Aorta (tissue), 5 donors: ENCODE measurements at places on chromosomes 1 and 21. TPM values are rescaled to one million over a fixed set of nuclear protein-coding genes. Genes with fewer than 3 reads are reported as not detected.

The ZBTB21 gene
- 21.8 TPM for total RNA-seq

The ST6GALNAC5 gene
- 11.7 TPM for total RNA-seq

The CAPN8 gene
- not detected for total RNA-seq

DNA sequence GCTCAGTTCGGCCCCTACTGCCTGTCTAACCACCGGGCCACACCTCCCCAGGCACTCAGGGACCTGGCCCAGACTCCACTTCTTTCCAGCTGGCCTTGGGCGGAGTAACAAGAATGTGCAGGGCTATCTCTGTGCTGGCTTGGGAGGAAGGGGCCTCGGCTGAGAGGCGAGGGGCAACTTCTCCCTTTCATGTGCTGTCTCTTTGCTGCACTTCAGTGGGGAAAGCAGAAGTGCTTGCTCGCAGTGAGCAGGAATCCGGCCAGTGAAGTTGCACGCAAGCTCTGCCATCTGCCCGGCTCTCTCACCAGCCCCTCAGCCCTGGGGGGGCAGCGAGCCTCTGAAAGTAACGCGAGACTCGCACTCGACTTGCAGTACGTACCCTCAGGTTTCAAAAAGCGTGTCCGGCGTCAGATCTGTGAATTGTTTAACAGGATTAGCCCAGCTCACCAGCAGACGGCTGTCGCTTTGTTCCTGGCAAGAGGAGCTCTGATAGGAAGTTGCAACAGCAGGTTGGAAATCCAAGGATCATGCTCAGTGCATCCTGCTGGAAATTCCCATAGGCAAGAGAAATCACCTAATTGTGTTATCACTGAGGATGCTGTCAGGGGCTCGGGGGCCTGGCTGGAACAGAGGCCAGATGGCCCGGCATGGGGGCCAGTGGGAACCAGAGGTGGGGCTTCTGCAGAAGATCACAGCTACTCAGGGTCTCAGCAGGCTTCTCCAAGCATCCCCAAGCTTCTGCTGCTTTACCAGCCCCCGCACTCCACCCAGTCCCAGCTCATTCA lies 221.1 kb downstream of the NPHP4 start:
- H3K4me3 ChIP-seq, result no peak overlapping the region
- H3K4me1 ChIP-seq, result no peaks in the 10 kb centered on the region
- DNase-seq, result no peak
- H3K36me3 ChIP-seq, result no peaks in the 10 kb centered on the region
- H3K27ac ChIP-seq, result no peak overlapping the region
- H3K27me3 ChIP-seq, result no peaks in the 10 kb centered on the region

DNA sequence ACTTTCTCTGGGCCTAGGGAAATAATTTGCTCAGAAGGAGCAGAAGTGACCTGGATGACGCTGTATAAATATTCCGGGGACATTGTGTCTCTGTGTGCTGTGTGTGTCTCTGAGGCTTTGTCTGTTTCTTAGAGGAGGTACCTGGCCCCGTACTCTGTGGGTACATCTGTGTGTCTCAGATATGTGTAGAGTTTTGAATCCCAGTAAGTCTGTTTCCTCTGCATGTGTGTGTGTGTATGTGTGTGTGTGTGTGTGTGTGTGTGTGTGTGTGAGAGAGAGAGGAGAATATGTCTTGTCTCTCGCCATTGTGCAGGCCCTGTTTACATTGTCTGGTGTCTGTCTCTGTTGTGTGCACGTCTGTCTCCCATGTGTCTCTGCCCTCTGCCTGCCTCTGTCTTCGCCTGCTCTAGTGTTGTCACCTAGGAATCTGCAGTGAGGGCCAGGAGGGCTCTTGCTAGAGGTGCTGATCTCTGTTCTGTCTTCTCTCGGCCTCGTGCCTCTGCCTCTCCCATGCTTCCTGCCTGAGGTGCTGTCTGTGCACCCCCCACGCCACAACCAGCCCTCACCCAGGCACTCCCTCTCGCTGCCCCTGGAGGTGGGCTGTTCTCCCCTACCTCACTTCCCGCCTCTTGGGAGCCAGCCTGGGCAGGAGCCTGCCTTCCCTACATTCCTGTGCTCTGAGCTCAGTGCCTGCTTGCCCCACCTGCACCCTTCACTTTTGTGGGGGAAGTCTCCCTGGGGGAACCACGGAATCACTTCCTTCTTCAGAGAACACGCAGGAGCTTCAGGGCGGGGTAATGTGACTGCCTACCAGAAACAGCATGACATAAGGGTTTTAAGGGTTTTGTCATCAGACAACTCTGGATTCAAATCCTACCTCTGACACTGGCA lies 5.9 kb downstream of the MAP7D1 start:
- H3K27me3 ChIP-seq, result no peaks in the 10 kb centered on the region
- H3K4me1 ChIP-seq, result peaks cover 5% of the 10 kb centered on the region
- H3K27ac ChIP-seq, result no peak overlapping the region
- peak; percentile 71 for DNase-seq
- no peaks in the 10 kb centered on the region for H3K36me3 ChIP-seq

GRCh38 chr1:178358456-178358855 lies 138.3 kb downstream of the CLEC20A start:
- no peaks in the 10 kb centered on the region for H3K4me1 ChIP-seq
- H3K27me3 ChIP-seq, result no peaks in the 10 kb centered on the region
- H3K27ac ChIP-seq, result no peak overlapping the region
- no peak for DNase-seq

GRCh38 chr1:172350856-172351255 lies 69.6 kb upstream of the C1orf105 start:
- DNase-seq, result no peak
- H3K4me1 ChIP-seq, result no peaks in the 10 kb centered on the region
- no peak overlapping the region for H3K4me3 ChIP-seq
- H3K36me3 ChIP-seq, result no peaks in the 10 kb centered on the region
- no peak overlapping the region for H3K27ac ChIP-seq

- DNase-seq, result no peak
- no peak overlapping the region for H3K27ac ChIP-seq
- no peaks in the 10 kb centered on the region for H3K4me1 ChIP-seq
- H3K36me3 ChIP-seq, result no peaks in the 10 kb centered on the region
Measured at GRCh38 chr1:22229379-22229778, 86.5 kb upstream of the WNT4 start.

DNA sequence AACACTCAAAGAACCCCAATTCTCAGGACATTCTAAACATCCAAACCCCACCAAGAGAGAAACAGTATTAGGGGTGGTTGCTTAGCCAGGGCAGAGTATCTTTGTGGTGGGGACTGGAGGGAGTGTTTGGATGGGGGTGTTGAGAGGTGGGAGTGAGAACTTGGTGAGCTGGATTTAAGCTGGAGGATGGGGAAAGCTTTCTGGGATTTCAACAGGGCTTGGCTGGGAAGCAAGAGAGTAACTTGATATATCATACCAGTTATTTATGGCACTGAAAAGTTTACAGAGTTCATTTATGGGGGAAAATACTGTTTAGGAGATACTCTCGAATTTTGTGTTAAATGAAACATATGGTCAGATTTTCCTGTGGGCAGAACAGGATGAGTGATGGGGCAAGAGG lies 6.8 kb upstream of the CNIH3 start:
- H3K27me3 ChIP-seq, result no peaks in the 10 kb centered on the region
- no peak for DNase-seq
- H3K36me3 ChIP-seq, result no peaks in the 10 kb centered on the region

DNA sequence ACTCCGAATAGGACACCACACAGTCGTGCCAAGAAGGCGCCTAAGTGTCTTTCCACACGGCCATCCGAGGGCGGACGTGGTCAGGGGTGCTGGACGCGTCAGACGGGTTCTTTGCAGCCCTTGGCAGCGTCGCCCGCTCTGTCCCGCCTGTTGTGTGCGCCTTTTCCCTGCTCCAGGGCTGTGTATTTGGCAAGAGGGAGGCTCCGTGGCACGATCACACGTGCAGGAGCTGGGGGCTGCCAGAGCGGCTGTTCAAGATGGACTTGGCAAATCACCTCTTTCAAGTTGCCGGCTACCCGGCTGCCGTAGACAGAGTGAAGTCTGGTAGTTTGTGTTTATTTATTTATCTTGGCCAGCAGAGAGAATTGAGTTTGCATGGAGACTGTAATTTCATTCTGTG lies 31.9 kb downstream of the PRKCZ start:
- no peaks in the 10 kb centered on the region for H3K36me3 ChIP-seq
- no peaks in the 10 kb centered on the region for H3K4me1 ChIP-seq
- no peak for DNase-seq
- H3K27ac ChIP-seq, result no peak overlapping the region
